ENCODE measurements at places on chromosomes 3 and 15.
A peak's percentile ranks its signal among the peaks of the same experiment; 100 is the strongest.

- no peak for DNase-seq
Observed at GRCh38 chr3:4994144-4994730, 15.0 kb downstream of the BHLHE40 start.

DNA sequence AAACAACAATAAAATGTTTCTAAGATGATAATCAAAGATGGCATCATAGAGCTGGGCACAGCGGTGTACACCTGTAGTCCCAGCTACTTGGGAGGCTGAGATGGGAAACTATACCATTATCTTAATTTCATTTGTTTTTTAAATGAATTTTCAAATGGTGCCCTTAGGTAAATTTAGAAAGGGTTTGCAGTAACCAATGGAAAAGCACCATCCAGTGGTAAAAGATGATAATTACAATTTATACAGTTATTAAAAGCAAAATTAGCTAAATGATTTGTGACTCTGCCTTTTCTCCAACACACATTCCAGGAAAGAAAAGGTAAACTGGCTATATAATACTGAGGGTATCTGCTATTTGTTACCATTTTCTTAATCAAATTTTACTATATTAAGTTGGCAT is 14.4 kb upstream of the ANKRD28 start:
- DNase-seq = no peak

DNA sequence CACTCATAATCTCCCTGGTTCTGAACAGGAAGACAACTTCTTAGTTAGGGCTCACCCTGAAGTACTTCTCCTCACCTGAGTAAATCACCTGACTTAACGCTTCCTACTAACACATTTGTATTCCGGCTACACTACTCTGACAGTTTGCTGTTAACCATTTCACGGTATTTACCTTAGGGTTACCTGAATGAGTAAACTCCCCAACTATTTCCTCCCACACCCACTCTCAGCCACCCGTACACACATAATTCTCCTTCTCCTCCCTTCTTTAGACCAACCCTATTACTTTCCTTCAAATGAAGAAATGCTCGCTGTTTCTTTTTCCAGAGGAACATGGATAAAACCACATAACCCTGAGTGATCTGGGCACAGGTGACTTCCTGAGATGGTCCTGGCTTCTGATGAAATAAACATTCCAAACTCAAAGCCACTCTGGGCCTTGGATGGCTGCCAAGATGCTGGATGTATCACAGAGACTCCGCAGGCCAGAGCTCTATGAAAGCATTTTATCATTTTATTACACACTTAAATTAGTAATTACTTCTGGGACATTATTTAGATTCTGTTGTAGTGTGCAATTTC is 183.6 kb upstream of the ATP11B start:
- peak; percentile 57 for DNase-seq

GRCh38 chr15:73601451-73602445 is 31.4 kb downstream of the NPTN start:
- no peak for DNase-seq

DNA sequence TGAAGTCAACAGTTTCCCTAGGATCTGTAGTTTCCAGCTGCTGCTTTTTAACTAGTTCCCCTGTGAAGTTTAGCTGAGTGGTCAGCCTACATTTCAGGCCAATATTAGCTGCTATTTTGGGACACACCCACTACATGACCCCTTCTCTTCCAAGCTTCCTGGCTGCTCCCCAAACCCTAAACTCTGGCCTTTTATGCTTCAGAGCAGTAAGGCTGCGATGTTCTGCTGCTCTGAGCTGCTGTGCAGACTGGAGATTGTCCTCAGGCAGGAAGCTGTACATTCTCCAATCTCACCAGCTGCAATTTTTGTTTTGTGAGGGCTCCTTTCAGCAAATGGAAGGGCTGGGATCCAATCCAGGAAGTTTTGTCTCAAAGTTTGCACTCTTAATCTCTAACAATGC is 48.0 kb upstream of the WDR72 start:
- no peak for DNase-seq
